Midbrain (tissue), 1 donor: ENCODE measurements at places on chromosomes 12 and 14.
A peak's percentile ranks its signal among the peaks of the same experiment; 100 is the strongest.

DNA sequence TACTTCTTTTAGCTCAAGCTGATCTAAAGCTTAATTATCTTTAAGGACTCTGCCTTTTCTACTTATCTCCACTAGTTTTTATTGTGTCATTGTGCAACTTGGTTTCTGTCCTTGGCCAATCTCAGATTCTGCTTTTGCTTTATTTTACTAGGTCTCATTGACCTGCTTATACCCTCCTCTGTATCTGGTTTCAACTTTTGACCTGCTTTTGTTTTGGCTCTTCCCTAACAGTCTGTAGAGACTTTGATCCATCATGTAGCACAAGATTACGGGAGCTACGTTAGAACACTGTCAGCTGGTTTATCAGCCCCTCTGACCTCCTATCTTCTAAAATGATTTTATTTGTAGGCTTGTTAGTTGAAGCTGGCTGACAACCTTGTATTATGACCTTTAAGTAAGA lies 43.6 kb downstream of the ZCRB1 start:
- no peak for DNase-seq

DNA sequence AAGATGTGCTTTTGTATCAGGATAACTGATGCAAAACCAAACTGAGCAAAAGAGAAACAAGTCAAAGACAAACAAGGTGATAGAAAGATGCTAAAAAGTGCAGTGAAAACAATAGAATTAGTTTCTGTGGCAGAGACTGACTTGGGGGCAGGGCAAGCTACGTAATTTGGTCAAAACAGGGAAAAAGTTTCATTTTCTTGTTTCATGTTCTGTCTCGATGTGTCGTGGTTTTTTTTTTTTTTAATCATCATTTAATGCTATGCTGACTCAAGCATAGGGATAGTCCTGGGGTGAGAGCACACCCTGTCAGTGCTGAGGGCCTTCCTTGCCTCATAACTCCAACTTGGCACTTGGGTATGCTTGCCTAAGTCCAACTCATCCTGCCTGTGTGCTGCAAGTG lies 144.1 kb upstream of the PTPRQ start:
- no peak for DNase-seq

DNA sequence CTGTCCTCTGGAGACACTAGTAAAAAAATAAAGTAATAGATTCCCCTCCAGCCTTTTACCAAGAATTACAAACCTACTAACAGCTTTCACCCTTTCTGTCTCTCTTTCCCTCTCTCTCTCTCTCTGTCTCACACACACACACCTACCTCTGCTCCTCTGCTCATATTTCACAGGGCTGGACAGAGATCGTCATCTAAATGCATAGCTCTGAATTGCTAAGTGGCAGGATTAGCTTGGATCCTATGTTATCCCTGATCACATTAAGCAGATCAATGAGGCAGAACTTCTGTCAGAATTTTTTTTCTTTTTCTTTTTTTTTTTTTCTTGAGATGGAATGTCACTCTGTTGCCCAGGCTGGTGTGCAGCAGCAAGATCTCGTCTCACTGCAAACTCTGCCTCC lies 22.9 kb downstream of the VCPKMT start:
- DNase-seq: no peak

DNA sequence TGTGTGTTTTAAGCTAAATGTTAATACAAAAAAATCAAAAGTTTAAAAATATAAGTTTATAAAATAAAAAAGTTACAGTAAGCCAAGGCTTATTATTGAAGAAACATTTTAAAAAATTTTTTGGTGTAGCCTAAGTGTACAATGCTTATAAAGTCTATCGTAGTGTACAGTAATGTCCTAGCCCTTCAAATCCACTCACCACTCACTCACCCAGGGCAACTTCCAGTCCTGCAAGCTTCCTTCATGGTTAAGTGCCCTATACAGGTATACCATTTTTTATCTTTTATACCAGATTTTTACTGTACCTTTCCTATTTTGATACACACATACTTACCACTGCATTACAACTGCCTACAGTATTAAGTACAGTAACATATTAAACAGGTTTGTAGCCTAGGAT lies 11.9 kb downstream of the UBE2N start:
- DNase-seq: no peak

- DNase-seq: no peak
These were observed 49.4 kb downstream of the VWF start for GRCh38 chr12:6074979-6075585.

GRCh38 chr14:59028476-59029202 lies 159.8 kb upstream of the DAAM1 start:
- DNase-seq: peak; percentile 59

- no peak for DNase-seq
These were observed 2.3 kb upstream of the HSPB8 start for GRCh38 chr12:119176267-119177055.
